ENCODE measurements at places on chromosomes 5 and 9.

- DNase-seq: no peak
Observed at GRCh38 chr5:139886213-139886612, 90.6 kb downstream of the PSD2 start.

GRCh38 chr5:97422678-97423077, 239.6 kb upstream of the RIOK2 start:
- DNase-seq: no peak

- no peak for DNase-seq
Observed at GRCh38 chr9:38671748-38672147, 48.2 kb downstream of the FAM240B start.

- DNase-seq: no peak
Observed at GRCh38 chr9:124372038-124372437, 43.2 kb downstream of the PSMB7 start.

GRCh38 chr5:68392617-68393016, 177.1 kb downstream of the PIK3R1 start:
- DNase-seq: no peak

- DNase-seq: no peak
Observed at GRCh38 chr5:3131161-3131560, 379.7 kb upstream of the IRX2 start.

GRCh38 chr5:73450137-73450536, 1.6 kb upstream of the FOXD1 start:
- DNase-seq: no peak

DNA sequence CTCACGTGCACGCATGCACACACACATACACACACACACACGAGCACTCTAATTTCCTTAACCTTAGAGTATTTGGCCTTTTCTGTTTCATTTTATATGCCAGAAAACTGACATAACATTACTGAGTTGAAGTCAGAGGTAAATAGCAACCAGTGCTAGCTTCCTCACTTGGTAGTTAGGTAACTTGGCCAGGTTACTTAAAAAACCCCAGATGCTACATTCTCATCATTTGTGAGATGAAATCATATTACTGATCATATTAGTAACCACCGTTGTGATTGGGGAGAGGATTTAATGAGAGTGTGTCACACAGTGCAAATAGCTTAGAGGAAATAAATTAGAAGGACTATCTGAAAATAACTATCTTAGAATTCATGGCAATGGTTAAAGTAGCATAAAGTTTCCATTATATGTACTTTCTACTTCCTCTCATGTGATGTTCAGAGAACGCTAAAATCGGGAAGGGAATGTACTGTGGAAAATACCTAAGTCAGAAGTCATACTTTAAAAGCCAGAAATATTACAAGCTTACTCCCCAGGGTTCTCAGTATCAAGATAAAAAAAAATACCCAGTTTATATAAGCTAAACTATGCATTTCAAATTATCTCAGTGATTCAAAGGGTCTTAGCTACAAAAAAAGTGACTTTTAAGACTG, 120.5 kb downstream of the TUSC1 start:
- no peak for DNase-seq

DNA sequence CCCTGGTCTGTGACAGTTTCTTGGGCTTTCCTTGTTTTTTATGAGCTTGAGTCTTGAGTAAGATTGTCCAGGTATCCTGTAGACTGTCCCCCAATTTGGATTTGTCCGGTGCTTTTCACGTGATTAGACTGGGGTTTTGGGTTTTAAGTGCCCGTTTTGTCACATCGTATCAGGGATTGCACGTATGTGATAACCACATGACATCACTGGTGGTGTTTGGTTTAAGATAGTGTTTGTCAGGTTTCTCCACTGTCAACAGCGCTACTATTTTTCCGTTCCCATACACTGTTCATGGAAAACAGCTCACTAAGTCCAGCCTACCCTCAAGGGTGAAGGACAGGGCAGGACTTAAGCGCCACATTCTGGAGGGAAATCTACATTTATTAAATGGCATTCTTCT, 39.7 kb downstream of the LMNB1 start:
- DNase-seq: no peak

DNA sequence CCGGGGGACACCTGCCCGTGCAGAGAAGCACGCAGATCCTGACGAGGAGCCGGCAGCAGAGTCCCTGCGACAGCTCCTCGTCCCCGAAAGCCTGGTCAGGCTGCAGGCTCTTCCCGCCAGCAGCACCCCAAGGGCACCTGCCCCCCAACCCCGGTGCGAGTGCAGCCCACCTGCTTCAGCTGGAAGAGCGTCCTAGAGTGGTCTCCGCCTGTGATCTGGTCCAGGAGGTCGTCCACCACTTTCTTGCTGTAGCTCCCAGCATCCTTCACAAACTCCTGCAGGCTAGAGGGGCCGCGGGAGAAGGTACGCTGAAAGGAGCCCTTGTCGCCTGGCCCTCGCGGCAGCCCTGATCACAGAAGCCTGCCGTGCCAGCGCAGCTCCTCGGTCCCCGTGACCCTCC, 16.7 kb downstream of the BRD9 start:
- no peak for DNase-seq

DNA sequence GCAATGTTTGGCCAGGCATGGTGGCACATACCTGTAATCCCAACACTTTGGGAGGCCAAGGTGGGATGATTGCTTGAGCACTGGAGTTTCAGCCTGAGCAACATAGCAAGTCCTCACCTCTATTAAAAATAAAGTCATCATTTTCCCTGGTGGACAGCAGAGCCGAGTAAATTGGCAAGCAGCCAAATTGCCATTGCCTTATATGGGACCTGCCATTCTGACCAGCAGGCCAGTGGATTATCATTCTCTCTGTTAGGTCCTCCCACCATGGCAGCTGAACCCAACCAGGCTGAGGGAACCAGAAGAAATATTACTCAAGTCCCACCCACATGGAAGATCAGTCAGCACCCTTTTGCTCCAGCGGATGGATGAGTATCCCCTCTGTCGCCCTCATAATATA, 1829.9 kb downstream of the EFNA5 start:
- no peak for DNase-seq

- DNase-seq: no peak
Observed at GRCh38 chr9:3495855-3496254, 29.9 kb downstream of the RFX3 start.

GRCh38 chr9:125110464-125110863, 32.9 kb downstream of the SCAI start:
- DNase-seq: no peak

GRCh38 chr5:132951897-132952296, 11.5 kb downstream of the AFF4 start:
- no peak for DNase-seq

- no peak for DNase-seq
Observed at GRCh38 chr9:95477441-95477840, 39.3 kb downstream of the PTCH1 start.

- DNase-seq: no peak
Observed at GRCh38 chr9:128286440-128286839, 10.4 kb downstream of the SWI5 start.

- DNase-seq: peak; percentile 14
Observed at GRCh38 chr9:137550231-137550621, at the start of gene PNPLA7. Gene PNPLA7 (minus strand): TSS chr9:137550402. CDS start chr9:137550197, 205 bp downstream.

- DNase-seq: no peak
Observed at GRCh38 chr5:171152382-171152781, 156.7 kb upstream of the TLX3 start.

- DNase-seq: no peak
Observed at GRCh38 chr9:123370526-123371227, 14.7 kb downstream of the CRB2 start.

GRCh38 chr9:9002826-9003583, 1203.4 kb upstream of the DMAC1 start:
- no peak for DNase-seq

- peak; percentile 16 for DNase-seq
Observed at GRCh38 chr9:132241840-132242620, 80.2 kb downstream of the NTNG2 start.

- DNase-seq: no peak
Observed at GRCh38 chr5:174935854-174936474, 211.6 kb downstream of the MSX2 start.

DNA sequence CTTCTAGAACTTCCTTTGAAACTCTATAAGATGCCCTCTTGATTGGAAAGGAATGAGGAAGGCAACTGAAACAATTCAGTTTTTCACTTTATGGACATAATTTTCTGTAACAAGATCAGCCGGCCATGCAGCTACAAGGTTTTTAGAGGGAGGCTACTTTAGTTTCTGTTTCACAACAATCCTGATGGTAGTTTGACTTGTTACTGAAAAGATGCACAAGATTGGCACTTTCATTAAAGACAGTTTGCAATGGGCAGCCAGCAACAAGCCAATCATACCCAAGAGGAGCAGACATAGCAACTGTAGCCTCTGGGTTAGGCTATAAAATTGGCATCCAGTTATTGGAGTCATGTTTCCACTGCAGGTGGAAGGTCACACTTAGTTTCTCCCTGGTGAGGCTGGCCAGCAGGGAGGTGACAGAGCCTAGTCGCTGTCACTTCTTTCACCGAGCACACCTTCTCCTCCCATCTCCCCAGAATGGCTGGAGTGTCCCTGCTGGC, 74.3 kb upstream of the TGFBR1 start:
- no peak for DNase-seq

DNA sequence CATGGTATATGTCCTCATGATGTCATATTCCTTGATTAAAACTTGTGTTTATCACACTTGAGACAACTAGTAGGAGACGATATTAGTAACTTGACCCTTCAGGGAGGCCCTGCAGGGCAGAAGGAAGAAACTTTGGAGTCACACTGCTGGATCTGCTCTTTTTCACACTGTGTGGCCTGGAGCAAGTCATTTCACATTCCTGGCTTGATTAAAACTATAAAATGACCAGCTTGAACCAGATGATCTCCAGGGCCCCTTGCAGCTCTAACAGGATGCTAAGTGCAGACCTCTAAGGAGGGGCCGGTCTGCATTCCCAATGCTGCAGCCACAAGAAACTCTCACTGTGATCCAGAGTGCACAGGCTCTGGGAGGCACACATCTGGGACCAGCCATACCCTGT, 146.4 kb upstream of the ZNF366 start:
- no peak for DNase-seq

- no peak for DNase-seq
Observed at GRCh38 chr5:130747556-130747955, 417.5 kb downstream of the HINT1 start.

GRCh38 chr9:25350011-25350410, 328.2 kb downstream of the TUSC1 start:
- DNase-seq: no peak

- DNase-seq: no peak
Observed at GRCh38 chr5:72149742-72150141, 42.5 kb downstream of the MAP1B start.

- no peak for DNase-seq
Observed at GRCh38 chr9:105760053-105760452, 65.7 kb downstream of the TMEM38B start.

DNA sequence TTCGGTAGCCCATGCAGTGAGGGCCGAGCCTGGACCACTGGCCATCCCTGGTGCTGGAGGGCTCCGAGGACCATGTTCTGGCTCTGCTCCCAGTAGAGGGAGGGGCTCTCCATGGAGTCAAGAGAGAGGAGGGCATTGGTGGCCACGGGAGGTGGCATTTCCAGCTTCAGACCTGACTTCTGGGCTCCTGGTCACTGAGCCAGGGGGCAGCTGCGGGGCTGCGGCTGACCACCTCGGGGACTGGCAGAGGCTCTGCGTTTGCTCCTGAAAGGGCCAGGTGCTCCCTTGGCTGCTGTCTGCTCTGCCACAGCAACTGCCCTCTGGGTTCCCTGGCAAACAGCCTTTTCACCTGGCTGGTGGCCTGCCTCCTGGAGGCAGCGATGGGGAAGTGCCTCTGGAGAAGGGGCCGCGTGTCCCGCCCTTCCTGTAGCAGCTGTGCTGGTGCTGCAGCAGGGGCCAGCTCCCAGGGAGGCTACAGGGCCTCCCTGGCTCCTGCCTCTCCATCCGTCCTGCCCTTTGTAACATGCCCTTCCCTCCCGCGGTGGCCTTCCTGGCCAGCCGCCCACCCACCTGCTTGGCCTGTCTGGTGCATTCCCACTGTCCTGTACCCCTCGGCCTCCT, 144.6 kb downstream of the CACNA1B start:
- DNase-seq: no peak

DNA sequence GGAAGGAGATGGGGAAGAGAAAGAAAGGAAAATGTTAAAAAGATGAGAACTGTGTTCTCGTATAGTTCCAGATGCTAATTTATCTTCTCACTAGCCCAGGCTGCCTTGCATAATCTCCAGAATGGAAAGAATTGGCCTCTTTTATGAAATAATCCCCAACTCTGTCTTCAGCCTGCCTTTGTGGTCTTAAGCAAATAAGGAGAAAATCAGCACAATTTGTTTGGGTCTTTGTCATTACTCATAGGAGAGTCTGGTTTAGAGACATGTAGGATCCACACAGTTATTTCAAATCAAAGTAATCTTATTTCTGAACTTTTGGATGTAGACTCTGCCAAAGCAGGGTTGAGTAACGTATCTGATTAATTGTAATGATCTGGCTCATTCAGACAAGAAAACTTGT, 50.7 kb upstream of the CAMK4 start:
- no peak for DNase-seq

DNA sequence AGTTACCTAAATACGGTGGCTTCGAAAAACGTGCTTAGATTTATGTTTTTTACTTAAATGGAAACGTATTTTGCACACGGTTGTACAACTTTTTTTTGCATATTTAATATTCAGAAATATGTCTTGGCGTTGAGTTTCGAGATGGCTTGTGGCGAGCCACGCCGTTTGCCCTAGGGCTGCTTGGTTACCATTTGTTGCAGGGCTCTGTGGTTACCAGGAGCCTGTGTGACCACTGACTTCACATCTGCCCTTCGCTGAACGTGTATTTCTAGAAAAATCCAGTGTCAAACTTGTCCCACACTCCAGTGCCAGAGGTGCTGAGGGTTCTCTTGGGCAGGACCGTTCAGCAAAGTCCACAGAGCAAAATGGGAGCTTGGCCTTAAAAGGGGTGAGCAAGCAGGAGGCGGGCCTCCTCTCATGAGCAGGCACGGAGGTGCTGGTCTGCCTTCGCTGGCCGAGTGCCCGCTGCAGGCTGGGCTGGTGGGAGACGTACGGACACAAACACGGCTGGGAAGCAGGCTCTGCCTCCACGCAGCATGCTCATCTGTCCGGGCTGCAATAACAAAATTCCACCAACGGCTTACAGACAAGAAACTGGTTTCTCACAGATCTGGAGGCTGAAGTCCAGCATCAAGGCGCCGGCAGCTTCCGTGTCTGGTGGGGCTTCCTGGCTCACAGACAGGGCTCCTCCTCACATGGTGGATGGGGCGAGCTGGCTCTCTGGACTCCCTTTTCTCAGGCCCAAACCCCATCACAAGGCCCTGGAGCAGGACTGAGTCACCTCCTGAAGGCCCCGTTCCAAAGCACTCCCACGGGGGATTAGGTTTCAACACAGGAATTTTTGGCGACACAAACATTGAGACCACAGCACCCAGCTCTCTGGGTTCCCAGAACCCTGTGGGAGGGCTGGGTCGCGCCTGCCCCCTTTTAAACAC, 5.4 kb downstream of the MRPL36 start:
- no peak for DNase-seq

DNA sequence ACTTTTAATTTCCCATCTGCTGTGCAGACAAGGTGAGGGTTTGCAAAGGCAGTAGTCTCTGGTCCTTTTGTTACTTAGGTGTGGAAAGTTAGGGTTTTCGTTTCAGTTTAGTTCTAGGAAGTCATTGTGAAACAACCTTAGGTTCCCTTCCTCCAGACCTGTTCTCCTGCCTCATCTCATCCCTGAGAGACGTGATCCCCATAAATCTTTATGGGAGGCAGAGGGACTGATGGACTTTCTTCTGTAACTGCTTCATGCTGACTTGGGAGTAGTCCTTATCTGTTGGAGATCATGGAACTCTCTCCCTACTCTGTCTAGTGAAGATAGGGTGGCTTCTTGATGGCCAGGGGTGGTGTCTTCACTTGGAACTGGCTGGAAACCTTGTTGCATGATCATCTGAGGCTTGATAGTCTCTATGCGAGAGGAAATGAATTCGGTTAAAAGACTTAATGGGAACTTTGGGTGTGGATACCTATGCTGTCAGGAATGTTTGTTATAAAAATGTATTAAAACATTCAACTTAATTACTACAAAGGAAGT, 7.2 kb upstream of the GM2A start:
- no peak for DNase-seq

All from stimulated activated CD4-positive, alpha-beta T cell treated with anti-CD3 and anti-CD28 coated beads, Interleukin-1b, Interleukin-23, amount 100 ng/mL, for 1 hour (primary cell).